ENCODE measurements at places on chromosomes 1 and 21.

DNA sequence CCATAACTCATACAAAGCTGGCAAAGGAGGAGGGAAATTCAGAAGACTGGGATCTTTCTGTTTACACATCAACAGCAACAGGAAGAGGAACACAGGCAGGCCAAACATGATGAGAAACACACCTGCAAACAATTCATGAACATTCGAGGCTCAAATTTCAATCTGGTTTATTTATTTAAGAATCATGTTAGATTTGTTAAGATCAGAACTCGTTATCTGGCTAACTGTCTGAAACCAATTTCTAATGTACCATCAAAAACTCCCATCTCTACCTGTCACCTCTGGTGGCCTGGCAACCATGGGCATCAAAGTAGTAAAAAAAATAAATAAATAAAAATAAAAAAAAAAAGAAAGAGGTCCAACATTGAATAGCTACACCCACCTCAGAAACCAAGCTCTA is 9.8 kb downstream of the LBR start:
- DNase-seq, result no peak

GRCh38 chr1:110211496-110212168 is 1.5 kb downstream of the KCNC4 start:
- DNase-seq, result peak; percentile 9

- DNase-seq, result no peak
Observed at GRCh38 chr1:27593678-27594563, 10.0 kb downstream of the AHDC1 start.

DNA sequence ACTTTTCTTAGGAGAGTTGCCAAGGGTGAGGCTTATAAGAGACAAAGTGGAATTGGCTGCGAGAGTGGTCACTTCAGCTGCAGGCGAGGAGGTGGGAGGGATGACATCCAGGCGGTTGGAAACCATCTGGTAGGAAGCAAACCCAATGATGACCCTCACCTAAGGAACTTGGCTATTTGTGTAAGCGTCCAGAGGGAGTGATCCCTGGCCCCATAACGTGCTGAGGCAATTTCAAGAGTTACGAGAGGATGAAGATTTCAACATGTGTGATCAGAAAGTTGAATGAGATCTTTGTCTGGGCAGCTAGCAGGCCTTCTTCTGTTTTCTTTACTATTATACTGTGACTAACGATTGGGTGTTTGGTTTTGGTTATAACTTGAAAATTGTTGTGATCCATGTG is 102.7 kb upstream of the VANGL1 start:
- DNase-seq, result no peak
